ENCODE measurements at places on chromosomes 3 and 15.

GRCh38 chr3:149934524-149934923 is 36.2 kb downstream of the PFN2 start:
- DNase-seq, result no peak

DNA sequence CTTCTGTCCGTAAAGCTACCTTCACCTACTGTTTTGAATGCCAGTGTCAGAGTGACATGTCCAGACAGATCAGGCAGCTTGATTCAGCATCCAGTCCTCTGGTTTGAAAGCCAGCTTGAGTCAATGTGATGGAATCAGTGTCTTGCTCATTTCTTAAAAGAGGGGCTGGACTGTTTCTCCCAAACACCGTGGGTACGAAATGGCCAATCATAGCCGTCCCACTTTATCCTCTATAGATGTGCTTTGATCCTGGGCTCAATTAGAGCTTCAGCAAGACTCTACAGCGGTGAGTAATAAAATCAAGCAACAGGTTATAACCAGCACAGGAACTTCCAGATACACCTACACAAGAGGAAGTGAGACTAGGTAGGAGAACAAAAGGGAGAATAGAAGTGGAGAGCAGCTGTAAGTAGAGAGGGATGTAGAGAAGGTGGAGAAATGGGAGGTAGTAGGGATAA is 17.0 kb upstream of the OR5K1 start:
- no peak for DNase-seq

- DNase-seq, result no peak
These were observed 31.8 kb downstream of the PCOLCE2 start for GRCh38 chr3:142857056-142857455.

DNA sequence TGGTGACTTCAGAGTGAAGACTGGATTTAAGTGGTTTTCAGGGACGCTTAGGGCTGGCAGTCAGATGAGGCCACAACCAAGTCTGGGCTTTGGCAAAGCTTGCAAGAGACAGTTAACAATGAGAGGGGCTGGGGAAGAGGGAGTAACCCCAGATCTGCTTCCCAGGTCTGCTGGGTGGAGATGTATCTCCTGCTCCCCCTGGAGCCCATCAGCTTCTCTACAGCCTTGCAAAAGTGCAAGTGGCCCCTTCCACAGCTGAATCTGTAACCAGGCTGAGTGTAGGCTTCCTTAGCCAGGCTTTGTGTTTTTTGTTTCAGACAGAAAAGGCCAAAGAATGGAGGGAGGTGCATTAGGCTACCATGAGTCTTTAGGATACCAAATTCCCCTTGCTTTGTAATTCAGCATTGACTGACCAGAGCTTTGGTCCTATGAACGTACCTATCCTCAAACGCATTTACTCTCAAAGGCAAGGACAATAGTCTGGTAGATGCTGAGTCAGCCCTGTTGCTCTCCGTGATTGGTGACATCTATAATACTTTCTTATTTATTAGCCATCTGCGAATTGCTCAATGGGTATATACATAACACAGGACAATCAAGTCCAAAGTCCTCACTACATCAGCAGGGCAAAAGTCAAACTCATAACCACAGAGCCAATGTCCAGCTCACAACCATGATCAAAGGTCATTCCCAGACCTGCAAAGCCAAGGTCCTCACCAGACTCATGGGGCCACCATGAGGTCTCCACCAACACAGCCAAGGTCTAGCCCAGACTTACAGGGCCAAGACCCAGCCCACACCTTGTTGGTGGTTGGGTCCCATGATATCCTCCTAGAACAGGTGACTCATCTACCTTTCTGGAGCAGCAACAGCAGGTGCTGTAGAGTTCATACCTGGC is 17.1 kb downstream of the CCDC13 start:
- DNase-seq, result no peak

DNA sequence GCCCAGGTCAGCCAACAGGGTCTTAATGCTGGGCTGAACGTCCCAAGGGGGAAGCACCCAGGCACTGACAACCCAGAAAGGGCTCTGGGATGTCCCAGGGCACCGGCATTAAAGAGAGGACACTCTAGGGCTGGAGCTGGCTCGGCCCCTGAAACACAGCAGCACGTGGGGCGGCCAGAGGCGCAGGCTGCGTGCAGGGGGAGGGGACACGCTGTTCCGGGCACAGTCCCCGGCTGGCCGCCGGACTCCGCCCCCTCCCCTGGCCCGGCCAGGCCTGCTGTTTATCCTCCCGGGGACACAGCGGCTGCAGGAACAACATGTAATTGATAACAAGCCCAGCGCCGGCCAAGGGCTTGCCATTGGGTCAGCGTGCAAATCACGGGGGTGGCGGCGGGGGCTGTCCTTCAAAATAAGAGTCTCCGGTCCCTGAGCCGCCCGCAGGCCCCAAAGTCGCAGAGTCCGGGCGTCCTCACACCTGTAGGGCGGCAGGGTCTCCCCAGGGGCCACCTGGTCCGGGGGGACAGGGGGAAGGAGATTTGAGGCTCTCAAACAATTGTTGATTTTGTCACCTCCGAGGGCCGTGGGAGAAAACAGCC is 1.3 kb downstream of the KLF15 start:
- DNase-seq, result no peak

- no peak for DNase-seq
These were observed 50.3 kb downstream of the APBA2 start for GRCh38 chr15:28936081-28936480.

DNA sequence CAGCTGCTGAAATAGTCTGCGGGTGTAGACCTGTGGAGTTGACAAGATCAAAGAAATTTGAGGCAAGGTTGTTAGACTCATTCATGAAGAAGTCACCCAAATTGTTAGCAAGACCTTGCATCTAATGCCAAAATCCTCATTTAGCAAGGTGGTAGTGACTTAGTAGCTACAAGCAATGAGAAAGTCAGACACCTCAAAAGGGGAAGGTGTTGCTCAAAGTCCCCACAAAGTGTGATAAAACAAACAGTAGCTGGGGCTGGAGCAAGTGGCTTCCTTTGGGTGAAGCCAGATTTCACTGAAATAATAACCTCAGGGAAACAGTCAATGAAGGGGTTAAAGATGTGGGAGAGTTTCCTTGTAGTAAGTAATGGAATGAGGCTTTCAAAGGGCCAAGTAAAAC is 44.9 kb downstream of the CD86 start:
- DNase-seq, result no peak

All from stimulated activated CD8-positive, alpha-beta memory T cell treated with anti-CD3 and anti-CD28 coated beads, Interleukin-2, amount 100 ng/mL, for 48 hours (primary cell).